ENCODE measurements at places on chromosomes 4 and X.
A peak's percentile ranks its signal among the peaks of the same experiment; 100 is the strongest.

- DNase-seq: no peak
Observed at GRCh38 chr4:13263967-13264525, 220.1 kb downstream of the RAB28 start.

DNA sequence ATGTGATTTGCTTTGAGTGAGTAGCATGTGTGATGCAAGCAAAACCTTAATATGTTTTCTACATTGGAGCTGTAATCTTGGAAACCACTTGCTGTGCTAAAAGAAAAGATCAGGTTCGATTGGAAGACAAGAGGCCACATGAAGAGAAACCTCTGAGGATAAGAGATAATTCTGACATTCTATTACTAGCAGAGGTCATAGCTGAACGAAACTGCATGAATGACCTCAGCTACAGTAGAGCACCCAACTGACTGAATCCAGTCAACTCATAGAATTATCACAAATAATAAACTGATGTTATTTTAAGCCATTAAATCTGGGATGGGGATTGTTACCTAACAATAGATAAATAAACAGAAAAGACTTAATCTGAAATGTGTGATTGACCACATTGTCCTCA is 147.1 kb downstream of the CAMK2D start:
- DNase-seq: no peak

DNA sequence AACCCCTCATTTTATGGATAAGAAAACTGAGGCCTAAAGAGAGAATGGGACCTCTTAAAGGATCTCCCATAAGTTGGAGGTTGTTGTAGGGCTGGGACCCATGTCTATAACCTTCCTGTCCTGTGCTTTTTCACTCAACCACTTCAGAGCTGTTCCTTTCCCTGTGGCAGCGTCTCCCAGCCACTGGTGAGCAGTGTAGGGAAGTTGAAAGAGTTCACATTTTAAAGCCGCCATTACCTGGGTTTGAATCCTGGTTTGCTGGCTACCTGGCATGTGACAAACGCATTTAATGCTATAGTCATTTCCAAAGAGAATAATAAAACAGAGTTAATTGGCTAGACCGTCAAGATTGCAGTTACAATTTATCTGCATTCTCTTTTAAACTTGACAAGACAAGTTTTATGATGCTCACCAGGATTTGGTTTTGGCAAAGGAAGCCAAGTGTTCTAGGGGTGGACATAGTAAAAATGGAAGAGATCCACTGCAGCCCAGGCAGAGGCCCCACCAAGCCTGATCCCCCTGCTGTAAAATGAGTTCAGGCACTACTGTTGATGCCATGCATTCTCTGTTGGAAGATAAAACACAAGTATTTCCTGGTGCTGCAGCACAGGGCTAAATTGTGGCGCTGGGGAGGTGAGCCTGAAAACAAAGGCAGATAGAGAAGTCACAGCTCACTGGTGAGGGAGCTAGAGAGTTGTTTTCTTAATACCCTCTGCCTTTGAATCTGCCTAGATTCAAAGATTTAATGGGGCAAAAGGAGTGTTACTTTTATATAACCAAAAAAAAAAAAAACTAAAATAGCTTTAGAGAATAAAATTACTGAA is 218.7 kb downstream of the NWD2 start:
- DNase-seq: no peak

DNA sequence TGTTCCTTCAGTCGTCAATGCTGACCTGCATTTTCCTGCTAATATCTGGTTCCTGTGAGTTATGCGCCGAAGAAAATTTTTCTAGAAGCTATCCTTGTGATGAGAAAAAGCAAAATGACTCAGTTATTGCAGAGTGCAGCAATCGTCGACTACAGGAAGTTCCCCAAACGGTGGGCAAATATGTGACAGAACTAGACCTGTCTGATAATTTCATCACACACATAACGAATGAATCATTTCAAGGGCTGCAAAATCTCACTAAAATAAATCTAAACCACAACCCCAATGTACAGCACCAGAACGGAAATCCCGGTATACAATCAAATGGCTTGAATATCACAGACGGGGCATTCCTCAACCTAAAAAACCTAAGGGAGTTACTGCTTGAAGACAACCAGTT is 12.6 kb downstream of the TLR8 start:
- DNase-seq: no peak

GRCh38 chr4:40825014-40825838 is 75.5 kb downstream of the NSUN7 start:
- no peak for DNase-seq

DNA sequence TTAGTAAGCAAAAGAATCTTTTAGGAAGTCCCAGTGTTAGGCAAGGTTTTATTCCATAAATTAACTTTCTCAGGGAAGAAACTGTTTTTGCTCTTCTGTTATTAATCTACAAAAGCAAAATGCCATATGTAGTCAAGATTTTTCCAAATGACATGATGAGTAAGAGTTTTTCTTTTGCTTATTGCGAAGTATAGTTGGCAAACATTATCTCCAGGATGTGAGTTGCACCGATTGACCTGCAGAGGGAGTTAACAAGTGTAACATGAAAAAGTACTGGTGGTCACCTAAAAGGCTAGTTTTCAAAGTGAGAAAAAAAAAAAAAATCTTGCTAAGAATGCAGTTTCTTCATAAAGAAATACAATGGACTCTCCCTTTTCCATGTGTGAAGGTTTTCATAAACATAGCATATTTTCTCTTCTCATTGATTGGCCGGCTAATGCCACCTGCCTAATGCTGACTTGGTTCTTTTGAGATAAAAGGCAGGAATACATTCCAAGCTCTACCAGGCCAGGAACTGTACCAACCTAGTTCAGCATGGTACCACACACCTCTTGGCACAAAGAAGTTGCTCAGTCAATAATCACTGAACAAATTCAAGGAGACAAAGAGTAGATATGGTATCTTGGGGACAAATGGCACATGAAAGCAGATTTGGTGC is 100.2 kb downstream of the LNX1 start:
- no peak for DNase-seq

- DNase-seq: peak; percentile 27
Observed at GRCh38 chr4:55347610-55348228, 1.7 kb downstream of the SRD5A3 start.

All from activated CD4-positive, alpha-beta T cell treated with anti-CD3 and anti-CD28 coated beads, Interleukin-2, Interleukin-6, amounts not matched to agents 100 ng/mL and 50 ng/mL, durations not matched to agents 16 hours and 8 hours (primary cell).